ENCODE measurements at places on chromosomes 16 and 17.
A peak's percentile ranks its signal among the peaks of the same experiment; 100 is the strongest.

DNA sequence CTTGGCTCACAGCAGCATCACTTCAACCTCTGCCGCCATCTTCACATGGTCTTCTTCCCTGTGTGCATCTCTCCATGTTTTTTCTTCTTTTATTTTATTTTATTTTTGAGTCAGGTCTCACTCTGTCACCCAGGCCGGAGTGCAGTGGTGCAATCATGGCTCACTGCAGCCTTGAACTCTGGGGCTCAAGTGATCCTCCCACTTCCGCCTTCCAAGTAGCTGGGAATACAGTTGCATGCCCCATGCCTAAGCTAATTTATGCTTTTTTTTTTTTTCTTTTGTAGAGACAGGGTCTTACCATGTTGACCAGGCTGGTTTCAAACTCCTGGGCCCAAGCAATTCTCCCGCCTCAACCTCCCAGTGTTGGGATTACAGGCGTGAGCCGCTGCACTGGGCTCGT, 1.9 kb downstream of the NUDT7 start:
- DNase-seq, result no peak

- no peak for DNase-seq
Observed at GRCh38 chr17:21464611-21465021, 88.5 kb downstream of the KCNJ12 start.

DNA sequence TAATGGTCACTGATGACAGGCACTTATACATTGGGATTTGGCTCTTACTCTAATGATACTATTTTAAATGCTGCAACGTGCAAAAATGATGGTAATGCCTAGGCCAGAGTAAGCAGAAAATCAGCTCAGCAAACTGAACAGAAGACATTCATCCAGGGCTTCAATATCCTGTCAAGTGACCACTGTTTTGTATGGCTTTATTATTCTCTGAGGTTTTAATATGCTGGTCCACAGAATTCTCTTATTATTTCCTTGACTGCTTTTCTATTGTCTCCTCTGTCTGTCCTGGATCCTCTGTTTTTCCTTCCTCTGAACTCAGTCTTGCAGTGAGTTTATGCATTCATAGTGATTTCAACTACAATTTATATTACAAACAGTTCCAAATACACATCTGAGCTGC, 90.8 kb upstream of the PMFBP1 start:
- no peak for DNase-seq

DNA sequence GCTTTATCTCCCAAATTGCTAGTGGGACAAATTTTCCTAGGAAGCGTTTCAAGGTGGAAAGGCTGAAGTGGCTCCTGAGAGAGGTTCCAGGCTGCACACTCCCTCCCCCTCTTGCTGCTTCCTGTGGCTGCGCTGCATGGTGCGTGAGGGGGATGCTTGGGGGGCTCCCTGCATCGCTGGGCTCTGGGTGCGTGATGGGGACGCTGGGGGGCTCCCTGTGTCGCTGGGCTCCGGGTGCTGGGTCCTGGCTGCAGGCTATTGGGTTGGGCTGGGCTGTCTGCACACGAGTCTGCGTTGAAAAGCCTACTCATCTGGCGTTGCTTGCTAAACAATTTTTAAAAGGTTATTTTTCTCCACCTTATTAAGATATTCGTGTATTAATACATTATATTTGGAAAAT, 30.1 kb downstream of the NDEL1 start:
- no peak for DNase-seq

DNA sequence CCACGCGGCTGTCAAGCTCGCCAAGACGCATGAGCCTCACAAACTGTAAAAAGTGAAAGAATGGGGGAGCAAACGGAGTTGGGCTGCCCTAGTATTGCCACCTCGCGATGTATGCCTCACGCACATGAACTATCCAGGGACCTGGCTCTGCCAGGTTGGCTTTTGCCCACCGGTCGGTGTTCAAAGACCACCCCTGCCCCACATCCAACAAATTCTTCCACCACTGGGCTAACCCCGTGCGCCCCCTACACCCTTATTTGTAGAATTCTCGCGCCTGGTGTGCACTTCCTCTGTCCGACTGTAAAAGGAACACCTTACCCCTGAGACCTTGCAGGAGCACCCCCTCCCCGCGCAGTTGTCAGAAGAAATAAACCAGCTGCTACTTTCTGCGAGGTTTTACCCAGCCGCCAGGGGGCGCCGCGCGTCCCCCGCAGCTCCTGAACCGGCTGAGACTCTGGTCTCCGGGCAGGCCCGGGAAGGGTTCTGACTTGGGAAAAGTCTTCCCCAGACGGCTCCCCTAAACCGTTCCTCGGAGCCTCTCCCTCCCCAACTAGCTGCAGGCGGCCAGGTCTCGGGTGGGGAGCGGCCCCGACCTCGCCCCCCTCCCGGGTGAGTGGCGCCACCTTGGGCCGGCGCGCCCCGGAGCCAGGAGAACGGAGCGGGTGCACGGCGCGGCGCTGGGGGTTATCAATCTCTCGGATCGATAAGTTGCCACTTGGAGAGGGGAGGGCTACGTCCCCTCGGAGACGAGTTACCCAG, 1.7 kb upstream of the ZNF423 start:
- peak; percentile 32 for DNase-seq

DNA sequence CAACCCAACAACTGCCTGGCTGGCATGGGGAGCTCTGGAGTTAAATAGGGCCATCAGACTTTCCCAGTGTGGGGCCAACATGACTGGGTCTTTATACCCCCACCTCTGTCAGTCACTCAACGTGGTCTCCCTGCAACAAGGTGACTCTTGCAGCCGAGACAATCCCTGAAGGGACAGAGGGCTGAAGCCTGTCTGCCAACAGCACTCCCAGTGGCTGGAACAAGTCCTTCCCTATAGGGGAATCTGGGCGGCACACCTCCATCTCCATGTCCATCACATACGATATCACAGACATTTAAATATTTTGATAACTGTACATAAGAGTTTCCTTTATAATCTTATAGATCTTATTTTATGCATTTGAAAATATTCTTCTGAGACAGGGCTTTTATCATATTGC, 4.8 kb upstream of the MAPT start:
- no peak for DNase-seq

DNA sequence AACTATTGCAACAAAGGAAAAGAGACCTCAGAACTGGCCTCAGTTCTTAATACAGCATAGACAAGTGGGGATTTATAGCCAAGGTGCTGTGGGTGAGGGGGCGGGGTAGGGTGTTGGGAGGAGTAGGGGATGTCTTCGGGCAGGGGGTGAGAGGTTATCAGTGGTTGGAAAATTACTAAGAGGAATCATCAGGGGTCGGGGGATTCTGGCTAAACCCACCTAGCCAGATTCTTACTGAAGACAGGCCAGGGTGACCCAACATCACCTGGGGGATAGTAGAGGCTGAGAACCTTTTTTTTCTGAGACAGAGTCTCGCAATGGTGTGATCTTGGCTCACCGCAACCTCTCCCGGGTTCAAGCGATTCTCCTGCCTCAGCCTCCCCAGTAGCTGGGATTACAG, 32.6 kb downstream of the HS3ST3B1 start:
- DNase-seq, result no peak

GRCh38 chr16:57413301-57413730, 8.7 kb downstream of the CCL17 start:
- no peak for DNase-seq

- DNase-seq, result no peak
Observed at GRCh38 chr17:6460531-6461161, 16.4 kb downstream of the PIMREG start.

DNA sequence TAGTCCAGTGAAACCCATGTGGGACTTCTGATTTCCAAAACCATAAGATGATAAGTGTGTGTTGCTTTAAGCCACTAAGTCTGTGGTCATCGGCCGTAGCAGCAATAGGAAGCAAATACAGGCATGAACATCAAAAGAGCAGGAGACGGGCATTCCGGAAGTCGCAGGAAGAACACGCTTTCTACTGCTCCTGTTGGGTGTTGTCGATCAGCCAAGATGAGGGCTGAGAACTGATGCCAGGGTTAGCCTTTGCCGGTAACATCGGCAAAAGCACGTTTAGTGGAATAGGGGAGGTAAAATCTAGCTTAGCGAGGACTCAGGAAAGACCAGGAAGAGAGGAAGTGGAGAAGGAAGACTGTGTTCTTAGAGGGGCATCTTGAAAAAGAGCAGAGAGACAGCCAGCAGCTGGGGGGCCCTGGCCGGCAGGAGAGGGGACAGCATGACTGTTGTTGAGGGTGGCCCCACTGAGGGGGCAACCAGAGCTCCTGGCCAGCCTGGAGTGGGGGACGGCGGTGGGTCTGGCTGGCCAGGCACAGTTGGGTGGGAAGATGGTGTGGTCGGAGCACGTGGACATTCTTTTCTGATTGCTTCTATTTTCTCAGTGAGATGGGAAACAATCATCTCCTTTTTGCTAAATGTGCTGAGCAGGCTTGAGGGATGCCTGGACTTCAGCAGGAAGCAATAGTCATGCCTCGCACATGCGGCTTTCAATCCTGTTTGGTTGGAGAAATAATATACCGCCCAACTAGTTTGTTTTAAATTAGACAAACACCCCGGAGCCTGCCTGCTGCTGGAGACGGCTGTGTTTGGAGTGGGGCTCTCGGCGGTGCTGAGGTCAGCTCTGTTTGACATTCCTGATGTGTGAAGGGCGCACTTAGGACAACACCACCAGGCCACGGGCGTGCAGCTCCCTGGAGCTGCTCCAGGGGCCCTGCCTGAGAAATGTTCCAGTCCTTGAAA, 109.9 kb downstream of the METRNL start:
- no peak for DNase-seq

DNA sequence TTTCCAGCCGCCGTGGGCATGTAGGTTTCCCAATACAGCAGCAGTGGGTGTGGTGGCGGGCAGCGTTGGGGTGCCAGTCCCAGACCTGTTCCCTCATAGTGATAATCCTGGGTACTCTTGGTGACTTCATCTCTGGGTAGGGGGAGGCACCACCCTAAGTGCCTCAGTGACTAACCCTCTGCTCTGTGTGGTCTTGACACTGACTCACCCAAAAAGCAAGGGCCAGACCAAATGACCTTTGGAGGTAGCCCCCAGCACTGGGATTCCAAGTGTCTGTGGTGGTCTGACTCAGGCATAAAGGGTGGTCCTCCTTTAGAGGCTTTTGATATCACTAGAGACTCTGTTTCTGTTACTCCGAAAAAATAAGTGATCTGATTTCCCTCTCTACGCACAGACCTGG, 908 bp downstream of the CALB2 start:
- no peak for DNase-seq

- peak; percentile 40 for DNase-seq
Observed at GRCh38 chr16:56793492-56793891, 63.6 kb downstream of the NUP93 start.

GRCh38 chr17:51692917-51693316, 432.6 kb downstream of the UTP18 start:
- no peak for DNase-seq

DNA sequence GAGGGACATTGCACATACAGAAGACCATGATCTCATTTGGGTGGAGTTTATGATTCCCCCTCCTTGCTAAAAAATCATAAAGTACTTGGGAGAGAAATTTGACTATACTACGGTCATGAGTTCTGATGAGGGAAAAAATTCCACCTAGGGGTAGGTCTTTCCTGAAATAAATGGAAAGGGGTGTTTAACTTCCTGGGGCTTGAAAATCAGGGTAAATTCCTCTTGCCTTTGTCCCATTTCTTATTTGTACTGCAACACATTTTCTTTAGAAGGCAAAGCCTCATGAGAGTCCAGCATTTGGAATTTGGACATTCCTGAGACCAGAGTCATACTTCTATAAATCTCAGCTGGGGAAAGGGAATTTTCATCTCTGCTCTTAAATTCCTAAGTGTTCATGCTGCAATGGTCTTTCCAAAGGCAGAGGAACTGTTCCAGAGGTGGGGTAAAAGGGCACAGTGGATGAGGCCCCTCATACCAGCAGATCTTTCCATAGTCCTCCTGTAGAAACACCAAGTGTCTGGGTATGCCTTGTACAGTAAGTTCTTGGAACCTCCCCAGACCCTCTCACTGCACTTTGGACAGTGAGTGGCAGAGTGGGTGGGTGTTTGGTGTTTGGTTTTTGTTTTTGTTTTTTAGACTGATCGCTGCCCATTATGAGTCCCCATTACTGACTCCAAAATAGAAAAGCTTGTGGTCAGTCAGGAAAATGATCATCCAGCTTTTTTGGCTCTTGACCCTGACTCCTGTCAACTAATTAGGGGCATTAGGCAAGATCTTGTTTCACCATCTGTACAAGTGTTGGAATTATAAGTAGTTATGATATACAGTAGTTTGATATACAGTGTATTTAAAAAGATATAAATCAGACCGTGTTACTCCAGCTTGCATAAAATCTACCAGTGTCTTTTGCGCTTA, 6.0 kb downstream of the LYRM1 start:
- DNase-seq, result peak; percentile 92

- DNase-seq, result peak; percentile 58
Observed at GRCh38 chr16:85659805-85660511, 28.8 kb downstream of the GINS2 start.

DNA sequence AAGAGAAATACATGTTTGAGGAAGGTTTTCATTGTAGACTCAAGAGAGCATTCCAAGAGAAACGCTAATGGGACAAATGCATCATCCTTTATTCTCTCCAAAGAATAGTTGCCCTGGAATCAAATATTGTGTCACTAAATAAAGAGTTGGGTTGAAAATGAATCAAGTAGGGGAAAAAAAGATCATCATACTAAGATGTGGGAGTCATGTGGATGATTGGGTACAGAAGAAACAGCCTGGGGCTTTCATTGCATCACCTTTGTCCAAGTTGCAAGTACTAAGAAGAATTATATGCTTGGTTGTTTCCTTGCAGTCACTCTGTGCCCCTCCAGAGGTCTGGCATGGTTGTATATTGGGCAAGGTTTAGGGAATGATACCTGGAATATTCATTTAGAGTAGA, 658.9 kb downstream of the TOX3 start:
- no peak for DNase-seq

DNA sequence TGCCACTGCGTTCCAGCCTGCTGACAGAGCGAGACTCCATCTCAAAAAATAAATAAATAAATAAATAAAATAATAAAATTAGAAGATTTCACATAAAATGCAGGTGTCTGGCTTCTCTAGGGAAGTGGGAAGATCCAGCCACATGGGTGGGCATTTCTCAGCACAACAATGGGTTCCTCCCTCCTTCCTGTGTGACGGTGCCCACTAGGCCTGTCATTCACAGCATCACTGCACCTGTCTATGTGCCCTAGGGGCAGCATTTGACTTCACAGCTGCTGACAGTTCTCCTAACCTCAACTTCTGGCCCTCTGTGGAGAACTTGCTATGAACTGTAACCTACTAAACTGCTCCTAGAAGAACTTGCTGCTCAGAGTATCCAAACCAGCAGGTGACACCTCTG, 3.0 kb downstream of the ABHD15 start:
- no peak for DNase-seq

DNA sequence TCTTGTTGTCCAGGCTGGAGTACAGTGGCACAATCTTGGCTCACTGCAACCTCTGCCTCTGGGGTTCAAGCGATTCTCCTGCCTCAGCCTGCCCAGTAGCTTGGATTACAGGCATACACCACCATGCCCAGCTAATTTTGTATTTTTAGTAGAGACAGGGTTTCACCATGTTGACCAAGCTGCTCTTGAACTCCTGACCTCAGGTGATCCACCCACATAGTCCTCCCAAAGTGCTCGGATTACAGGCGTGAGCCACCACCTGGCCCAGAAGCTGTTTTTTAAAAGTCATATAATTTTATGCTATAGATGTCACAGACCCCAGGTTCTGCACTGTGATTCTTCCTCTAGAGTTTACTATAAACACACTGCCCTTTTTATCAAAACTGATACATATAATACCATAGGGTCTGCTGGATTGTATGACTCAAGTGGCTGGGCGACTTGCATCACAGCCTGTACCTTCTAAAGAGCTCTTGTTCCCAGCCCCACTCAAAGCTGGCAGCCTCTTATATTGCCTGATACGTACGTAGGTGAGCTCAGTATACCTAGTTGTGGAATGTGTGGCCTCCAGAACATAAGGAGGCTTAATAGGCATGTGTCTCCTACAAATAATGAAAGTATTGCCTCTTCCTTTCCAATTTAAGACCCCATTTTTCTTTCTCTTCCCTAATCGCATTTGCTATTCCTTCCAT, 295.8 kb downstream of the ZFHX3 start:
- no peak for DNase-seq
